ENCODE measurements at places on chromosomes 7 and 10.

DNA sequence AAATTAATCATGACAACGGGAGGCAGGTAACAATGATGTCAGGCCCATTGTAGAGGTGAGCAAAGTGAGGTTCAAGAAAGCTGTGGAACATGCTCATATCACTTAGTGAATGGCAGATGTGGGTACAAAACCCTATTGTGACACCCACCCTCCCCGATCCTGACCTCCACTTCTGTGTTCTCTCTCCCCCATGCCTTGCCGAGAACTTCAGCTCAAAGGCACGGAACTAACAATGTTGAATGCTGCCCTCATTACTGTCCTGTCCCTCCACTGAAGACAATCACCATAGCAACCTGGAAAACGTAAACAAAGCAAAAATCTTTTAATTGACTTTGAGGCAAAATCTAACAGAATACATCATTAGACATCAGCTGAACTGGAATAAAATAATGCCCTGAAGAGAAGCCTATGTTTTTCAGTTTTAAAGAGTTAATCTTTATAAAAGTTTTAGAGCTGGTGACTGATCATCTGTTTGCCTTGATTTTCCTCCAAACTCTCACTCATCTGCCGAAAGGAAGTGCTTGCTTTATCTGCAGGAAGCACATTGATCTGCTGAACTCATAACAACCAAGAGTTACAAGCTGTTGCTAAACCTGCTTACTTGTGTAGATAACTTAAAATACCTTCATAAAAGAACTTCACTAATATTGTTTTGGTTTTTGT, 133.6 kb downstream of the CUBN start:
- no peak for DNase-seq

DNA sequence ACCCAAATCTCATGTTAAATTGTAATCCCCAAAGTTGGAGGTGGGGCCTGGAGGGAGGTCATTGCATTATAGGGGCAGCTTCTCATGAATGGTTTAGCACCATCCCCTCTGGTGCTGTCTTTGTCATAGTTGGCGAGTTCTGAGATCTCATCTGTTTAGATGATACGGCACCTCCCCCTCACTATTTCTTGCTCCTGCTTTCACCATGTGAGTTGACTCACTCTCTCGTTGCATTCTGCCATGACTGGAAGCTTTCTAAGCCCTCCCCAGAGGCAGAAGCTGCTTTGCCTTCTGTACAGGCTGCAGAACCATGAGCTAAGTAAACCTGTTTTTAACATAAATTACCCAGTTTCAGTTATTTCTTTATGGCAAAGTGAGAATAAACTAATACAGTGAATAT, 18.9 kb upstream of the ZNF138 start:
- DNase-seq, result no peak

DNA sequence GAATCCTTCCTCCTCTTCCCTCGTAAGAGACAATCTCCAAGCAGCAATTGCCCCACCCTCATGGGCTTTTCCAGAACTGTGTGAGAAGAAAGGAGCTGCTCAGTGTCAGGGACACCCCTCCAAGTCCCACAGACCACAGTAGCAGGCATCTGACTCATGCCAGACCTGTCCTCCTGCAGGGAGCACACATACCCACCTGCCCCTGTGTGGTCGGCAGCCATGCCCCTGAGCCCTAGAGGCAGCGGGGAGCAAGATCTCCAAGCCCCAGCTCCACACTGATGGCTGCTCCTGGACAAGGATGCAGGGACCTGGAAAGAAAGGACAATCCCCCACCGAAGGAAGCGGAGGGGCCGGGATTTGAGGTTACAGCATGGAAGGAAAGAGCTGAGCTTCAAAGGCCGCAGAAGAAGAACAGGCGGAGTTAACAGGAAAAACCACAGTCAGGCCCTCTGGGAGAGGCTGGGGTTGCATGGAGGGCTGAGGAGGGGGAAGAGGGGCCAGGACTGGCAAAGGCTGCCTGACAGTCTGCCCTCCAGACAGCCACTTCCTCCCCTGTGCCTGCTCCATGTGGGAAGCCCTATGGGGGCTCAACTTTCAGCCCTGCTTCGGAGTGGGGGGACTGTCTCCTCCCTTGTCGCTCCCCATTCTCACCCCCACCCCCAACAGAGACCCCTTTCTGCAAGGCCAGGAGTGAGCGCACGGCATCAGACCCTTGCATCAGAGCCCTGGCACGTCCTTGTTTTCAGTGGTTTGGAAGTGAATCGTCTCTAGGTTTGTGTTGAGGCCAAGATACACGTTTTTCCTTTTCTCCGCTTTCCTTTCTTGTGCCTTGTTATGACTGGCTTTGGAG, 46.8 kb downstream of the ASB13 start:
- no peak for DNase-seq

- no peak for DNase-seq
Observed at GRCh38 chr7:134920026-134920753, 66.1 kb upstream of the AGBL3 start.

DNA sequence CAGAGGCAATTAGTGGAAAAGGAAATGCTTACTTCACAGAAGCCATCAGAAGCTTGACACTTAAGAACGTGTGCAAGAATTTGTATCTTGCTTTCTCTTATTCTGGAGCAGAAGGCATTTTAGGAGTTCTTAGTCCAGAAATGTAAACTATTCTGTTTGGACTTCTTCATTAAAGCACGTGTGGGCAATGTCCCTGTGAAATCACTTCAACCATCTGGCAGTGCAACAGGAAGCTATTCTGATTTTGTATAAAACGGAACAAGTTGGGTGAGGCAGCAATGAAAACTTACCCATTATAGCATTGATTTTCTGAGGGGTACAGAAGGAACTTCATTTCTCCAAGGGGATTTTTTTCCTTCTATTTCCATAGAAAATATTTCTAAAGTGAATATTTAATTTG, 21.3 kb upstream of the ARHGAP21 start:
- no peak for DNase-seq

DNA sequence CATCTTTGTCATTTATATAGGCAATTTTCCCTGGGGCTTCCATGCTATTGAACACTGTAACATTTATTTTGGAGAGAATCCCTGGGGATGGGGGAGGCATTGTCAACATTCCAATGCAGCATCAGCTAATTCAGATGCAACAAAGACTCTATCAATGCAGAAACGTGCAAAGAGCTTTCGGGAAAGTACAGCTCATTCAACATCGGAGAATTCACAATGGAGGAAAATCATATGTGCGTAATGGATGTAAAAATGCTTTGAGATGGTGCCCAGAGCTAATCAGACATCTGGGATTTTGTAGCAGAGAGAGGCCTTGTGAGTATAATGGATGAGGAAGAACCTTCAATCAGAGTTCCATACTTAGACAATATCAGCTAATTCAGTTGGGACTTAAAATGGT, 28.3 kb upstream of the FIS1 start:
- no peak for DNase-seq

GRCh38 chr7:117458977-117459583, 20.7 kb upstream of the CFTR start:
- no peak for DNase-seq

Measured in stimulated activated CD8-positive, alpha-beta memory T cell treated with anti-CD3 and anti-CD28 coated beads, Interleukin-4, amount 100 ng/mL, for 4 hours (primary cell).